ENCODE measurements at places on chromosomes 3 and 15. TPM values are rescaled to one million over a fixed set of nuclear protein-coding genes. Genes with fewer than 3 reads are reported as not detected.

GRCh38 chr3:146138902-146139301 lies 22.1 kb downstream of the PLOD2 start:
- no peak for DNase-seq

DNA sequence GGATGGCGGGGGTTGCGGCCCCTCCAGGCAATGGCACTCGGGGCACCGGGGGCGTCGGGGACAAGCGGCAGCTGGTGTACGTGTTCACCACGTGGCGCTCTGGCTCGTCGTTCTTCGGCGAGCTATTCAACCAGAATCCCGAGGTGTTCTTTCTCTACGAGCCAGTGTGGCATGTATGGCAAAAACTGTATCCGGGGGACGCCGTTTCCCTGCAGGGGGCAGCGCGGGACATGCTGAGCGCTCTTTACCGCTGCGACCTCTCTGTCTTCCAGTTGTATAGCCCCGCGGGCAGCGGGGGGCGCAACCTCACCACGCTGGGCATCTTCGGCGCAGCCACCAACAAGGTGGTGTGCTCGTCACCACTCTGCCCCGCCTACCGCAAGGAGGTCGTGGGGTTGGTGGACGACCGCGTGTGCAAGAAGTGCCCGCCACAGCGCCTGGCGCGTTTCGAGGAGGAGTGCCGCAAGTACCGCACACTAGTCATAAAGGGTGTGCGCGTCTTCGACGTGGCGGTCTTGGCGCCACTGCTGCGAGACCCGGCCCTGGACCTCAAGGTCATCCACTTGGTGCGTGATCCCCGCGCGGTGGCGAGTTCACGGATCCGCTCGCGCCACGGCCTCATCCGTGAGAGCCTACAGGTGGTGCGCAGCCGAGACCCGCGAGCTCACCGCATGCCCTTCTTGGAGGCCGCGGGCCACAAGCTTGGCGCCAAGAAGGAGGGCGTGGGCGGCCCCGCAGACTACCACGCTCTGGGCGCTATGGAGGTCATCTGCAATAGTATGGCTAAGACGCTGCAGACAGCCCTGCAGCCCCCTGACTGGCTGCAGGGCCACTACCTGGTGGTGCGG lies 1.9 kb downstream of the CHST2 start:
- peak; percentile 53 for DNase-seq

The OR4F6 gene
- not detected for total RNA-seq

DNA sequence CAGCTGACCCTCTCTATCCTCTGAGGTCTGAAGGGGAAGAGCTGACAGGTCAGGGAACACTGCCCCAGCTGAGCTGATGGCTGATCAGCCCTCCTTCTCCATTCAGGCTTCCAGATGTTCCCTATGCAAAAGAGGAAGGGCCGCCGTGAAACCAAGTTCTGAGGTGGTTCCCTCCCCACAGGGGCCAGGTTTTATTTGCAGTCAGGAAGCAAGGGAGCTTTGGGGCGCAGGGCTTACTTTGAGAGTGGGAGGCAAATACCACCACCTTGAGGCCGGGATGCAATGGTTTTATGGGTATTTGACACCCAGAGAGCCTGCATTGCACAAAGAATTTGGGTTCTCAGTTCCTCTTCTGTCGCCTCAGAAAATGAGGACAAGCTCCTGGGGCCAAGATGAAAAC lies 186.9 kb downstream of the ARRDC4 start:
- no peak for DNase-seq

- no peak for DNase-seq
These were observed 84.4 kb downstream of the CMSS1 start for GRCh38 chr3:99902091-99902490.

- peak; percentile 58 for DNase-seq
These were observed 959 bp downstream of the SFMBT1 start for GRCh38 chr3:53044711-53045517.

The CCDC13 gene
- total RNA-seq = 5.2 TPM

GRCh38 chr3:120560304-120561250 lies 35.6 kb upstream of the NDUFB4 start:
- no peak for DNase-seq

GRCh38 chr15:27512281-27513001 lies 541.5 kb downstream of the GABRG3 start:
- DNase-seq = no peak

GRCh38 chr3:185729337-185730055 lies 95.3 kb downstream of the IGF2BP2 start:
- DNase-seq = no peak

The MCTP2 gene
- total RNA-seq = 54.3 TPM

The MAPK6 gene
- total RNA-seq = 61.3 TPM

DNA sequence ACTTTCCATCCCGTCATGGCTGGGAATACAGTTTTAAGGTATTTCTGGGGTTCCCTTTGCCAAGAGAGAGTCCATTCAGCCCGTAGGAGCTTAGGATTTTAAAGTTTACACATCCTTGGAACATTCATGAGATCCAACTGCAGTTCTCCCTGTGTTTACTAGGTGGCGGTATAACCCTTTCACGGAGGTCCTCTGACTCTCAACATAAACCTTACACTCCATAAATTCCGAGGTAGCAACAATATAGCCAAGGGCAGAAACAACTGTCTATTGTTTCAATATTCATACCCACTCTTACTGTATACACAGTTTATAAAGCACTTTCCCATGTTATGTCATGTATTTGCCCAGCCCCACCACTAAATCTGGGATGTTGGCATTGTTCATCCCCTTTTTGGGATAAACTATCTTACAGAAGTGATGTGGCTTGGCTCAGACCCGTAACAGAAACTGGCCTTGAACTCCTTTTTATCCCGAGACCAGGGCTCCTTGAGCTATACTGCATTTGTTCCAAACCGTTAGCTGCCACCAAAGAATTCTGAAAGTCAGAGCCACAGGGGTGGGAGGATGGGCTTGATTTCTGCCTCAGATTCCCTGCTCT lies 69.2 kb upstream of the COL6A5 start:
- peak; percentile 5 for DNase-seq

The OR5K2 gene
- not detected for total RNA-seq

GRCh38 chr15:56537881-56538280 lies 72.9 kb upstream of the MNS1 start:
- DNase-seq = peak; percentile 9

- no peak for DNase-seq
These were observed 307.1 kb upstream of the SEMA6D start for GRCh38 chr15:47410247-47410646.

GRCh38 chr3:110562621-110563020 lies 509.0 kb upstream of the NECTIN3 start:
- DNase-seq = no peak

The IL5RA gene
- total RNA-seq = not detected

The TRPM1 gene
- total RNA-seq = not detected

DNA sequence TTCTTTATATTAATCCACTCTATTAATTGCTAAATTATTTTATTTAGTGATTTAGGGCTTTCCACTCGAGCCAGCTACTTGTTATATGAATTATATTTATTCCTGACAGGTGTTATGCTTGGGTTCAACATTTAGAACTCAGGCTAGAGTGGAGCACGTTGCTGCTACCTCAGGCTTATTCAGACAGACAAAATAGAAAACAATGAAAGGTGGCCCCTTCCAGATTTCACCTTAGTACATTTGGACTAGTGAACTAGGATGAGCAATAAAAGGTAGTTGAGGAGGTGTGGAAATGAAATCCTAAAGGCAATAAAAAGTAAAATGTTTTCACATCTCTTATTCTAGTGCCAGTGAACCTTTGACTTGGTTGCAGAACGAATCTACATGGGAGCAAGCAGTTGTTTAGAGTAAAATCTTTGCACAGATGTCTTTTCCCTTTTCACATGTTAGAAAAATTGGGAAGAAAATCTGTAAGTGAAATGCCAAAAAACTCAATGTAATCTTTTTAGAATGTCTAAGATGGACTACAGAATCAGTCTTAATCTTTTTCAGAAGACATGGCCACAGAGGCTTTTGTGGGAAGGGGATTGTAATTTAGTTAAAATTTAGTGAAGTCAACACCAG lies 63.8 kb downstream of the AKAP13 start:
- no peak for DNase-seq

DNA sequence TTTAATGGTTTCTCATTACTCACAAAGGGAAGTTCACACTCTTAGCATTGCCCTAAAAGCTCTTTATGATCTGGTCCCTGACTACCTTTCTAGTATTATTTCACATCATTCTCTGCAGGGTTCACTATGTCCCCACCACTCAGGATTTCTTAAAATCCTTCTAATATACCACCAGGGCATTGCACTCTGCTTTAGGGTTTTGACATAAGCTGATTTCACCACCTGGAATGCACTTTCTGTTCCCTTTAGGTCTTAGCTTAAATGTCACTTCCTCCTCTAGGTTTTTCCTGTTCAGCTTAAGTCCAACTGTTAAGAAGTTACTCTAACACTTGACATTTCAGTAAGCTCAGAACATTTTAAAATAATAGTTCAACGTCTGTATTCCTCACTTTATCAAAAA lies 81.7 kb downstream of the HCN4 start:
- no peak for DNase-seq

The CCR1 gene
- 3.2 TPM for total RNA-seq

DNA sequence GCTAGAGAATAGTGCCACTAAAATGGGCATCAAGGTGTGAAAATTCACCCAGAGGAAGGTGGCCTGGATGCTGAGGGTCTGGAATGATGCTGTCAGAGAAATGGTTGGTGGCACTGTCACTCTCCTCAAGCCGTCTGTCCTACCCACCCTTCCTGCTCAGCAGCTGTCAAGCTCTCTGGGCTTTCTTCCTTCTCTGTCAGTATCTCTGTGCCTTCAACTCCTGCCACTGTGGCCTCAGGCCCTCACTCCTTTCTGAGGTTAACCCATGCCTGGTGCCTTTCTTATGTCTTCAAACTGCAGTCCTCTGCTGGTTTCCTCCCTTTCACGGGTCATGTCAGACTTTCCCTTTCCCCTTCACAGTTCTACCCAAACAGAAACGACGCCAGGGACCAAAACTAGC lies 4.4 kb downstream of the MYO5C start:
- DNase-seq = no peak

DNA sequence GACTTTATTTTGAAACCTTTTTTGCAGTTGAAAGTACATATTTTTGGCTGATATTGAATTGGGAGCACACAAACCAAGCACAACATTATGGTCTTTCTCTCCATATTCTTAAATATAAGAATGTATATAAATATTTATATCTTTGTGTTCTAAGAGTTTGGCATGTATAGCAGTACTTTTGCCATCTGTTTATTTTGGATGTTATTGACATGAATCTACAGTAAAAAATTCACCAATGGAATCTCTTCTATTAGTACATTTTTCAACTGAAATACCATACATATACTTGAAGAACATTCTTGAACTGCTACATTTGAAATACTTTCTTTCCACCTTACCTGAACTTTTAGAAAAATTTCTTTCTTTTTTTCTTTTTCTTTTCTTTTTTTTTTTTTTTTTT lies 109.2 kb upstream of the STRIT1 start:
- DNase-seq = no peak

The ZPLD1 gene
- total RNA-seq = 0.78 TPM

GRCh38 chr3:178397836-178398235 lies 138.4 kb upstream of the KCNMB2 start:
- no peak for DNase-seq

GRCh38 chr15:45842151-45842550 lies 207.3 kb downstream of the SQOR start:
- DNase-seq = no peak

GRCh38 chr15:67456677-67457529 lies 64.0 kb upstream of the C15orf61 start:
- DNase-seq = peak; percentile 83

GRCh38 chr3:70076396-70076795 lies 76.9 kb downstream of the SAMMSON start:
- DNase-seq = no peak

- DNase-seq = no peak
These were observed 25.7 kb downstream of the SPATA12 start for GRCh38 chr3:57086201-57086600.

DNA sequence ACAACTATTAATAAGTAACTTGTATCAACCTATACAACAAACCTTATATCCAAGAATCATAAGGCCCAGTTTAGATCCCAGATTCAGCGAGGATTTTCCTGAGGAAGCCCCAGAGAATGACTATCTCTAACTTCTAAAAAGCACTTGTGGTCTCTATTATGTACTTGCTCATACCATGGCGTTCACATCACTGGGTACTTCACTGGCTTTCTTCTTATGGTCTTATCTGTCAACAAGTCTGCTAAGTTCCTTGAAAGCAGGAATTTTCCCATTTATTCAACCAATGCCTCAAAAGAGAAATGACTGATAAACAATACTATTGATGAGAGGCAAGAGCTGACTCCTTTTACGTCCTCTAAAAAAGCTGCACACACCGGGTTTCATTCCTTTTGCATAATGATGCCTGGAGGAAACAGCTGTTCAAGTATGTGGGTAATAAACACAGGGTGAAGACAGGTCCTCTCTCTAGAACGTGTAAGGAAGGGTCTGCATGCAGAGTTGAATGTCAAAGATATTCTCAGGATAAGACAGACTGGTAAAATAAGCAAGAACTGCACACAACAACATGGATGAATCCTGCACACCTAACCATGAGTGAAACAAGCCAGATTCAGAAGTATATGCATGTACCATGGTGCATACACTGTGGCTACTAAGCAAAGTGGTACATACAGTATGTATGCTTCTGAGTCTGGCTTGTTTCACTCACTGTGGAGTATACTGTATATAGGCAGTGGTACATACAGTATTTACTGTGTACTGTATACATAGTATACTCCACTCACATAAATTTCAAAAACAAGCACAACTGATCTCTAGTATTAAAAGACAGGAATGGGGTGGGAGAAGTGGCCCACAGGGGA lies 408.7 kb downstream of the SHQ1 start:
- no peak for DNase-seq

- no peak for DNase-seq
These were observed 62.5 kb downstream of the FAM43A start for GRCh38 chr3:194748225-194748624.

The CKMT1B gene
- total RNA-seq = 4.3 TPM

DNA sequence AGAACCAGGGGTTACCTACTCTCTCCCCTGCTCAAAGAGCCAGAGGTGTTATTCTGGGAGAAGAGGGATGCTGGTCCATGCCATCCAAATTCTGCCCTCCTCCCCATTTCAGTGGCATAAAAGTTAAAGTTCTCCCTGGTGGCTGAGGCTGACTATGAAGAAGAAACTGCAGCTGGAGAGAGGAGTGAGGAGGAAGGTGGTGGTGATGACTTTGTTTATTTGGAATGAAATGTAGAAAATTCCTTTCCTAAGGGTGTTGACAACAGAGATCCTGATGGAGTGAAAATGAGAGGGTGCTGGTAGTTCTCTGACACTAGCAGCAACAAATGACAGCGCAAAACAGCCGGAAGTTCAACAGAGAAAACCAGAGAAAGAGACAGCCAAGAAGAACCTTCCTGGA lies 100.4 kb downstream of the PCCB start:
- DNase-seq = no peak

DNA sequence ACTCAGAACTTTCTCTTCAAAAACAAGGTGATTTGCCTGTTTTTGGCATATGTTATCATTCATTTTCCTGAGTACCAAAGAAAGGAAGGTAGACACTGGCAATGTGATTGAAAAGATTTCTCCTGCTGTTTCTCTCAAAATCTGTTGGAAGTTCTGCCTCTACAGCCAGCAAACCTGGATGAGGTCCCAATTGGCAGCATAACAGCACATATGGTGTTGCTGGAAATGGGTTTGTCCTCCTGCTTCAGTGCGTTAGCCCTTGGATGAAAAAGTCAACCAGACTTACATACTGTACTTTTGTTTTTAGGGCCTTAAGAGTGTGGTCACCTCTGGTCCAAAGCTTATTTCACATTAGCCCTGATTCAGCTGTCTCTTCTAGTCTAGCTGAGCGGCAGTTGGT lies 237.6 kb upstream of the MME start:
- DNase-seq = no peak

All from thyroid gland (tissue), 4 donors.